ENCODE measurements at places on chromosomes 3 and 15.

DNA sequence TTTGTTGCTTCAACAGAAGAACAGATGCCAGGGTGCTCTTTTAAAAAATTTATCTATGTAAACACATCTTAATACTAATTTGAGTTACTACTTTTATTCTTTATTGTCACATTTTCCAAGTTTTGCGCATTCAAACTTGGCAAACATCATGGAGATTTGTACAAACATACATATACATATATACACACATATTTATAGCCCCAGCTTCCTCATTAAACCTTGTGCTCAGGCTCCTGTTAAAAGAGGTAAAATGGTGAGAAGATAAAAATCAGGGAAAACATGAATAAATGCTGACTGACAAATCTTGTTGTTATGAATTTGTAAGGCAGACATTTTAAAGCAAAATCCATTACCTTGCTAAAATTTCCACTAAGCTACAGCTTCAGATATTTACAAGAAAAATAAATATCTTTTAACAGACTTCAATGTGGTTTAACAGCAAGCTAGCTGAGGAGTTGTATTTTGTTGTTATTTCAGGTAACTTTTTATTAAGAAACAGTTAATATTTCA, 27.1 kb downstream of the CDV3 start:
- DNase-seq, result no peak

DNA sequence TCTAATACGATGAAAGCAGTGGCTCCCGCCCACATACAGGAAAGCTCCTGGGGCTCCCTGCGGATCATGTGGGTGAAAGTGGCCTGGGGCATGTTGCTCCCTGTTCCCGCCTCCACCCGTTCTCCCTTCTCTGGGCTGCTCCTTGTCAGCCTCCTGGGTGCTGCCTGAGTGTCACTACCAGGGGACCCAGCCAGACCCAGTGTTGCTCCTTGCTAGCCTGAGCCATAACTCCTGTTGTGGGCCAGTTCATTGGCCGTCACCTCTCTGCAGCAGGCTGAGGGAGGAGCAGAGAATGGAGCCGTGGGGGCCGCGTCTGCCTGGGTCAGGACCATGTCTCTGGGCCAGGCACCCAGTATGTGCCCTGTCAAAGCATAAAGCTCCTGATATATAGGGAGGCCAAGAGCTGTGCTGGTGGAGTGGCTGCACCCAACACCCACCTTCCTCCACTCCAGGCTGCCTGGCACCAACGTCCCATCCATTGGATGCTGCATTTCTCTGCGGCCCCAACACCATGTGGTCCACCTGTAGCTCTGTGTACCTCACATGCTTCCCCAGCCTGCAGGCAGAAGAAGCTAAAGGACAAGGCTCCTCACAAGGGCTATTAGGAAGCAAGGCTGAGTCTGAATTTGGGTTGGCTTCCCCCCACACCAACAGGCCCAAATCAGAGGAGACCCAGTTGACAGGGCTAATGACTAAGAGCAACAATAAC, 40.5 kb downstream of the KLF13 start:
- DNase-seq, result no peak

DNA sequence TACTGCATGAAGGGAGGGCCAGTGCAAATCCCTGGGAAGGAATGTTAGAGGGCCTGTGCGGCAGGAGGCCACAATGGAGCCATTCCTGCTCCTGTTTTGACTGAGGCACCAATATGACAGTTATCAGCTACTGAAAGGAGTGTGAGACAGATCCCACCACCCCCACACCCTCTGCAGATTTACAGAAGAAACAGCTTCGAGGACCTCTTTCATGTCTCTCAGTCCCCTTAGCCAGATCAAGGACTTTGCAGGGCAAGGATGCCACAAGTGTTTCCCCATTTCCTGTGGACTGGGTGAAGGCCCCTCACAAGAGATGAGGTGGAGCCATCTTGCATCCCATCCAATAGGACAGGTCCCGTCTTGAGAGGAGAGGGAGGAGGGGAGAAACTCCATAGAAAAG, 48.5 kb upstream of the RASGRP1 start:
- no peak for DNase-seq

- DNase-seq, result no peak
Observed at GRCh38 chr3:32340039-32340438, 51.6 kb upstream of the CMTM7 start.

DNA sequence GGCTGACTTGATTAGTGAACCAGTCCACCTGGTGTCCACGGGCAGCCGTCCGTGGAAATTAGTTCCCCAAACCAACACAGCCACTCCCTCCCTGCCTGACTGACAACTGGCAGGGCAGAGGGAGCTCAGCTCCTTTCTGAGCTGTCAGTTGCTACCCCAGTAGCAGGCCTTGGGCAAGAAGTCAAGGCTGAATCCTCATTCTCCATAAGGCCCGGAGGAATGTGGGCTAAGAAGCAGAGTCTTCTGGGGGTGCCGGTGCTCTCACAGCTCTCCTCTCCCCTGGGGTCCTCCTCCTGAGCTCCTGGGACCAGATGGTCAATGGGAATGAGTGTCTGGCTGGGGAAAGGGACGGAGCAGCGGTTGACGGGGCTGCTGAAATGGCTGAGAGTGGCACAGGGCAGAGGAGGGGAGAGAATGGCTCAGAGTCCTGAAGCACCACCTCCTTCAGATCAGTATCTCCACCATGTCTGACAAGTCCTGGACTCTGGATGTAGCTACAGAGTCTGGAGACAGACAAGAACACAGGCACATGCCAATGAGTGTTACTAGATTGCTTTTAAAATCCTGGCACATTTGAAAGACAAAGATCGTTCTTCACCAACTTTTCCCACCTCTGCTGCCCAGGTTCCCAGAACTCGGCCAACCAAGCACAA, 16.9 kb downstream of the AMOTL2 start:
- no peak for DNase-seq

DNA sequence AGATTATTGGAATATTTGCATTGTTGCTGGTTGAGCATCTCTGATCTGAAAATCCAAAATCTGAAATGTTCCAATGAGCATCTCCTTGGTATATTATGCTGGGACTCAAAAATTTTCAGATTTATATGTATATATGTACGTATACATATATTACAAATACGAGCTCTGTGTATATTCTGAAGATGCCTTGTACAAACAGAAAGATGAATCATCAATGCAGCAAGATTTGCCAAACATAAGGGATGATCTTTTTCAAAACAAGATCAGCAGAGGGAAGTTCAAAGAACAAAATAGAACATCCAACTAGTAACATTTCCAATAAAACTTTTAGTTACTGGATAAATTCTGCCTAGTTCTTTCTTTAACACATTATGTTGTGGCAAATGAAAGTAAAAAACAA, 42.5 kb downstream of the HERC1 start:
- DNase-seq, result no peak

- DNase-seq, result no peak
Observed at GRCh38 chr3:148922467-148922866, 57.4 kb downstream of the CPA3 start.

DNA sequence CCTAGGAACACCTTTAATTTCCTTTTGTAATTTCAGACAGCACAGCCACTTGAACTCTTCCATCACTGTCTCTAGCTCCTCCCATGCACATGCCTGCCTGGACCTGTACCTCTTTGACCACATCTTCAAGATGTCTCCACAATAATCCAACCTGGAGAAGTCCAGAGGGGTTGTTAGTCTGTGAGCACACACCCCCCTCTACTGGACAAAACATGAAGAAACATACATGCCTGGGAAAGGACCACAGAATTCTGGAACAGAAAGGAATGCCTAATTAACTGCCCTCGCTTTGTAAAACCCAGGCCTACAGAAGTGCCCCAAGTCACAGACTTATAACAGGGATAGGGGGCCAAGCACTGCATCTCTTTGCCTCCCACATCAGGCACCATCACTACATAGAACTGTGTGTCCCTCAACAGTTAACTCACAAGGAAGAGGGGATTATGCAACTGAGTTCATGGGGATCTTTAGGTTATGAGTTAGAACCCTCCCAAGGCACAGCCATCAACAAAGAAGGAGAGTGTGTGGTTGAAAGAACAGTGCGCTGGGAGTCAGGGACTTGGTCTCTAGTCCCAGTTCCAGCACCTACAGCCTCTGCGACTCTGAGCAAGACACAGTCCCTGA, 61.7 kb downstream of the FMN1 start:
- no peak for DNase-seq

DNA sequence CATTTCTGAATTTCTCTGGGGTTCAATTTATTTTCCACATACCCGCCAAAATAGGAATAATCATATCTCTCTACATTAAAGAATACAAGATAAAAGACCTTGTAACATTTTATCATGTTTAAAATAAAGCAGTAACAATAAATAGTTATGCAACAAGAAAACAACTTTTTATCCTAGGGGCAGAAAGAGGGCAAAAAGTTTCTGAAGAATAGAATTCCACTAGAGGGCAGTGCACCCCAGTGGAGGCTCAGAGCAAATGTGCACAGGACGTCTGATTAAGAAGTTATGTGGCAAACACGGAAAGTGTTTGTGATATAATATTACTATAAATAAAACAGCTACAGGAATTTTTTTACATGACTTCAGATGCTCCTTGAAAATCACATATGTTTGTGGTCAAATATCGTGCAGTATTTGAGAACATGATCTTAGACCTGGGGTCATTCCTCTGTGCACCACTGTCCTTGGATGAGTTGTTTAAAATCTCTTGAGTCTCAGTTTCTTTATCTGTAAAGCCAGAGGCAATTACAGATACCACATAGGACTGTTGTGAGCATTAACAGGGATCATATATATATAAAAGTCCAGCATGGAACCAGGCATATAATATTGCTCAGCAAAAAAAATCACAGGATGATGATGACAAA, 13.2 kb upstream of the PIK3R4 start:
- no peak for DNase-seq

DNA sequence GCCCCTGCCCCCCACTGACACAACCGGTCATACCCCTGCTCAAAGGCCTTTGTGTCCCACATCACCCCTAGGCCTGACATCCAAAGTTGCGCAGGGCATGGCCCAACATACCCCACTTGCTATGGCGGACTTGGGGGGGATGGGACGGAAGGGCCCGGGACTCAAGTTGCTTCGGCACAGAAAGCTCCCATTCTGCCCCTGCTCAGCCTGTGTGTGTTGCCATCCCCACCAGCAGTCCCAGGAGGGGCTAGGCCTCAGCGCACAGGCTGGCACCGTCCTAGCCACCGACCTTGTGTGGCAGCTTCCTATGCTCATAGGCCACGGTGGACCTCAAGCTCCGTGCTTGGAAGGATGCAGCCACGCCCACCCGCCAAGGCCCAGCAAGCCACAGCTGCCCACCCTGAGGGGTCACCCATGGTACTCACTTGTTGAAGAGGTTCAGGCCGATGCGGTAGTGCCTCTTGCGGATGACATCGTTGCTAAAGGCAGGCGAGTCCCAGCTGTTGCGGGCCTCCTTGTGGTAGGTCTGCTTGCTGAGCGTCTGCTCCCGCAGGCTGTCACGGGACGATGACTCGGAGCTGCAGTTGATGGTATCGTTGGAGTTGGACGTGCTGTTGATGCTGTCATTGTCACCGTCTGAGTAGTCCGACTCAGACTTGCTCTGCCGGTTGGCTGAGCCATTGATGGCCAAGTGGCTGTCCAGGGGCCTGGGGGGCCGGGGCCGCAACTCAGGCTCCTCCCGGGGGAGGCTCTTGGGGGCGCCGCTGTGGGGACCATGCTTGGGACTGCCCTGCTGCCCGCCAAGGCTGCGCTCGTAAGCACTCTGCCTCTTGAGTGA, 93.9 kb upstream of the RPL32 start:
- no peak for DNase-seq

- DNase-seq, result no peak
Observed at GRCh38 chr3:135891121-135891520, 74.4 kb upstream of the PPP2R3A start.

GRCh38 chr15:73493922-73494321, 51.0 kb downstream of the REC114 start:
- no peak for DNase-seq

DNA sequence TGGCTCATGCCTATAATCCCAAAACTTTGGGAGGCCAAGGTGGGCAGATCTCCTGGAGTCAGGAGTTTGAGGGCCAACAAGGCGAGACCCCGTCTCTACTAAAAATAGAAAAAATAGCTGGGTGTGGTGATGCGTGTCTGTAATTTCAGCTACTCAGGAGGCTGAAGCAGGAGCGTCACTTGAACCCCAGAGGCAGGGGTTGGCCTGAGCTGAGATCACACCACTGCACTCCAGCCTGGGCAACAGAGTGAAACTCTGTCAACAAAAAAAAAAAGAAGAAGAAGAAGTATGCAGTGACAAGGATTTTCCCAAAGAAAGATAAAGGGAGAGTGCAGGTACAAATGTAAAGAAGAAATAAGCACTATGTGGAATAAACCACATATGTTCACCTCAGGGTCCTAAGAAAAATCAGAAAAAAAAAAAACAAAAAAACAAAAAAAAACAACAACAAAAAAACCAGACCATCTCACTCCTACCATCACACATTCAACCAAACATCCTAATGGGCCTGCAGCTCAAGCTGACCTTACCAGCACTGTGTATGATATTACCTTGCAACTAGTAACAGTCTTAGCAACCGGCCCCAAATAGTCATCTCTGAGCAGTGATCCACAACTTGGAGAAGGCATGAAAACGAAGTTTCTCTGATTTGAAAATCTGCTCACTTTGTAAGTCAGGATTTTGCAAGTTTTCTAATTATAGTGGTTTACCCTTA, 296.7 kb upstream of the PROK2 start:
- no peak for DNase-seq

DNA sequence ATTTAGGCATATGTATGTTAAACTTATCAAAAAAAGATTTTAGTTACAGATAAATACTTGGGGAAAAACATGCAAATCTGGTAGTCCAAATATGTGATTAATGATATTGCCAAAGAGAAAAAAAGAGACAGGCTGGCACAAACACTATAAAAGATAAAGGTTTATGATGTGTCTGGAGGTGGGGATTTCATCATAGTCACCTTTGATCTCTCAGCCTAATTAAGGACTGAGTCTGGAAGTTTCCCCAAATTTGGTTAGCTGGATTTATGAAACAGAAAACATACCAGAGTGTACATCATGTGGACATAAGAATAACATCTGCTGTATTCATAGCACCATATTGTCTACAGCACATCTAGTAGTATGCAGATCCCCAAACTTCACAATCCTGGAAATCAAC, 157.0 kb downstream of the FGF12 start:
- no peak for DNase-seq

DNA sequence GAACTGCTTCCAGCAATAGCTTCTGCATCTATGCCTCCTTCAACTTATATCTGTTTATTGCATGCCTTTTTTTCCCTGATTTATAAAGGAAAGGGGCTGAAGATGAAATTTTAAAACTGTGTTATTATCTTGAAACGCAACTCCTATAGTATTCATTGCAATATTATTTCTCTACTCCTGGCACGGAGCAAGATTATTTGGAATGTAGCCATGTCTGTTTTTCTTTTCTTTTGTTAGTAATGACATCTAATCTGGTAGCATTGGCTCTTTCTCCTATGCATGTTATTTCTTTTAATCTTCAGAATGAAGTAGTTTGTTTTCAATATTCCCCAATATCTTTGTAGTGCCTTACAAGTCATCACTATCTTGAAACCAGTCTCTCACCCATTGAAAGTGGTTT, 33.6 kb downstream of the KCNMB2 start:
- no peak for DNase-seq

DNA sequence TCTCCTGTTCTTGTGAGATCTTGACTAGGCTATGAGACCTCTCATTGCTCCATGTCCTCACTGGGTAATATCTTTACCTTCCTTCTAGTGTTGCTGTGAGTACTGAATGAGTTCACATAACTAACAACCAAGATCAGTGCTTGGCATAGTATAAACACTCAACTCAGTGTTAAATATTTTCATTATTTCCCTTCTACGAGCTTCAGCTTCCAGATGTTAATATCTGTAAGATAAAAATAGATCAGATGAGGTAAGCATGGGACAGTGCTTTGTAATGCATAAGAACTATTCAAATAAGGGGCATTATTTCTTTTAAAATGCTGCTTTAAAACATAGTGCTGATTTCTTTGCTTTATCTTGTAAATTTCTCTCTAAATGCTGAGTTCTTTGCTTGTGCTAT, 130.8 kb downstream of the DIPK2A start:
- no peak for DNase-seq
